NCI-H510A treated with DMSO at 0.1 percent for 48 hours (cell line): ENCODE measurements at places on chromosomes 12 and 14.

DNA sequence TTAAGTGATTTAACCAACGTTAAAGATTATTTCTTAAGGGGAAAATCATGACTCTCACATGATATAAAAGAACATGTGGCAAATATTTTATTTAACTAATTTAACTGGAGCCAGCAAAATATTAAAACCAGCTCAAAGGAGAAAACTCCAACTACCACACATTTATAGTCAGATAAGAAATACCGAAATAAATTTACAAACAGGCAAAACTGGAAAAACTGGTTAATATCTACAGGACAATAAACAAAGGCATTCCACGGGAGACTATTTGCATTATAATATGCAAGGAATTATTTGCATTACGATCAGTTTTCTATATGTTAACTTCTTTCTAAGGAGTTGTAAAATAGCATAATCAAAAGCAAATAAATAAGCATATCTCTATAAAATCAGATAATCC lies 13.8 kb upstream of the BCL2L14 start:
- DNase-seq, result no peak

DNA sequence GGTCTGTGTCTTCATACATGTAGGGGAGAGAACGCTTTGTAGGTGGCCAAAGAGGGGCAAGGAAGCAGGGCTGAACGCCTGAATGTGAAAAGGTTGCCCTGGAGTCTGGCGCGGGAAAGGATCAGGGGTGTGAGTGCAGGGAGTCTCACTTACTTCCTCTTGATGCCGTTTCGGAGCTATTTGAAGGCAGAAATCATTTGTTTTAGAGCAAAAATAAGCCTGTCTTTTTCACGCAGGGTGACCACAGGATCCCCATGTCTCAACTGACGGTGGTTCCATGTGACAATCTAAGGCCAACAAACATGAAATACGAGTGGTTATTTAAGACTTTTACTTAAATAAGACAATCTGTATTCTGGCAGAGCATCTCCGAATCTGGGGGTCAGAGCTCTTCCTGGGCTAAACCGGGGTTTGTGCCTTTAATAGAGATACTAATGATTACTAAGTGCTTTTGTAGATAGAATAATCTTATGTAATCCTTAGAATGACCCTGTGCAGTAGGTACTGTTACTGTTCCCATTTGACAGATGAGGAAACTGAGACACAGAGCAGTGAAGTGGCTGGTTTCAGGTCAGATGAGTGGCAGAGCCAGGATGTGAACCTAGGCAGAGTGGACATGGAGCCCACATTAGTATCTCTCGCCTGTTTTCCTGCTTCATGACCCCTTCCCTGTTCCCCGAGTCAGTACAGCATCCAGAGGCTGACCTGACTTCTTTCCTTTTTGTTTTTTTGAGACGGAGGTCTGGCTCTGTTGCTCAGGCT lies 1.9 kb downstream of the BRI3BP start:
- no peak for DNase-seq

DNA sequence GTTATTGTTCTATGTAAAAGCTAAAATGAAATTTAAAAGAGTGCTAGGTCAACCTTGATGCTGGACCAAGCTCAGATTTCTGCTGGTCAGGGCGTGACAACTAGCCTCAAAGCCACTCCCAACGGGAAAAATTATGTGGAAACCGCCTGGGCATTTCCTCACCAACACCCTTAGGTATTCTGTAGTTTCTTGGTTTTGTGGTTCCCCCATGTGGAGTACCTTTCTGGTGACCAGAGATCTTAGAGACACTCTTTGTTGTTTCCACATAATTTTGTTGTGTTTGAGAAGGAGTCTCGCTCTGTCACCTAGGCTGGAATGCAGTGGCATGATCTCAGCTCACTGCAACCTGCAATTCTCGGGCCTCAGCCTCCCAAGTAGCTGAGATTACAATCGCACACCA lies 119.9 kb downstream of the DENND5B start:
- no peak for DNase-seq

GRCh38 chr12:62692884-62693283 lies 226.3 kb downstream of the MON2 start:
- DNase-seq, result no peak

DNA sequence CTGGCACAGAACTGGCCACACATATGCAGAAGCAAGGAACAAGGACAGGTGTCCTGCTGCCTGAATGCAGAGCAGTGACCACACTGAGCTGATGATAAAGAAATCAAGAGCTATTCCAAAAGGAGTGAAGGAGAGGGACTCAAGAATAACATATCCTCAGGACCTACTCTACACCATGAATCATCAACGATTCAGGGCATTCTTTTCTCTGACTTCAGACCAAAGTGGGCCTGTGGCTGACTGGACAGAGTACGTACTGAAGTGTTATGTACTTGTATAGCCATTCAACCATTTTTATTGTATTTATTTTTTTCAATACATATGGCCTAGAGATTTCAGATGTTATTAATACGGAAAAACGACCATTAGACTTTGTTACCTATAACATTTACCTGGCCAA lies 177.5 kb upstream of the TMTC1 start:
- DNase-seq, result no peak
